ENCODE measurements at places on chromosomes 13 and 19.

DNA sequence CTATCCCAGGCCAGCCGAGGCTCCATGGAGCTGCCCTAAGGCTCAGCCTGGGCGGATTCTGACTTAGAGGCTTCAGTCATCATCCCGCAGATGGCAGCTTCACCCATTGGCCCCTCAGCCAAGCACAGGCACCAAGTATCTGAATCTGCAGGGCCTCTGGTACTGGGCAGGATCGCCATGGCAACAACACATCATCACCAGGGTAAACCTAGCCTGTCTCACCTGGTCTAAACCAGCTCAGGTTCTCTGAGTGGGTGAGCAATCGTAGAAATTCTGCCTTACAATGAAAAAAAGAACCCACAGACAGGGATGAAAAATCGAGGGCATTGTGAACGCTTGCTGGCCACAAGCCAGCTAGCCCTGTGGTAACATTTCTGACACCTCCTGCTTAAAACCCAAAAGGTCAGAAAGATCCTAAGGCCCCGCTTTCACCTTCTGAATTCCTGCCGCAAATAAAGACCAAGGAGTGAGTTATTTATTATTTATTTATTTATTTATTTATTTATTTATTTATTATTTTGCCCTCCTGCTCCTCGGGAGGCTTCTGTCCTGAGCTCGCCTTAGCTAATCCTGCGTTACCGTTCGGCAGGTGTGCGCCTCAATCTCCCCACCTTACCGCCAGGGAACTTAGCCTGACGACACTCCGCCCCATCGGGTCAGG lies 12.0 kb upstream of the CEACAM21 start:
- no peak for DNase-seq

- DNase-seq = peak; percentile 98
Observed at GRCh38 chr13:109180905-109181425, 551.6 kb downstream of the MYO16 start.

- DNase-seq = no peak
Observed at GRCh38 chr13:33150662-33151061, 134.4 kb downstream of the KL start.

DNA sequence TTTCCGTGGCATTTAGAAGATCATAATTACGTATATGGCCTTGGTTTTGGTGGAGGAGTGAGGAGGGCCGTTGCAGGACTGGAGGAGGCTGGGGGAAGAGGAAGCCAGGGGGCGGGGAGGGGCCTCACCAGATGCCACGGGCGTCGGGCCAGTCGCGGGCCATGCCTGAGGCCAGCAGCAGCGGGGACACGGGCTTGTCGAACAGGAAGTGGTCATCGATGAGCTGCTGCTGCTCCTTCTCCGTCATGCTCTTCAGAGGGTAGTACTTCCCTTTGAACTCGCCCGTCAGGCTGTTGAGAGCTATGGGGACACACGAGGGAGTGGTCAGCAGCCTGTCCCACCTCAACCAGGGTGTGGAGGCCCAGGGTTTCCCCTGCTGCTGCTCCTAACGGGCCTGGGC lies 11.1 kb downstream of the CKM start:
- no peak for DNase-seq

DNA sequence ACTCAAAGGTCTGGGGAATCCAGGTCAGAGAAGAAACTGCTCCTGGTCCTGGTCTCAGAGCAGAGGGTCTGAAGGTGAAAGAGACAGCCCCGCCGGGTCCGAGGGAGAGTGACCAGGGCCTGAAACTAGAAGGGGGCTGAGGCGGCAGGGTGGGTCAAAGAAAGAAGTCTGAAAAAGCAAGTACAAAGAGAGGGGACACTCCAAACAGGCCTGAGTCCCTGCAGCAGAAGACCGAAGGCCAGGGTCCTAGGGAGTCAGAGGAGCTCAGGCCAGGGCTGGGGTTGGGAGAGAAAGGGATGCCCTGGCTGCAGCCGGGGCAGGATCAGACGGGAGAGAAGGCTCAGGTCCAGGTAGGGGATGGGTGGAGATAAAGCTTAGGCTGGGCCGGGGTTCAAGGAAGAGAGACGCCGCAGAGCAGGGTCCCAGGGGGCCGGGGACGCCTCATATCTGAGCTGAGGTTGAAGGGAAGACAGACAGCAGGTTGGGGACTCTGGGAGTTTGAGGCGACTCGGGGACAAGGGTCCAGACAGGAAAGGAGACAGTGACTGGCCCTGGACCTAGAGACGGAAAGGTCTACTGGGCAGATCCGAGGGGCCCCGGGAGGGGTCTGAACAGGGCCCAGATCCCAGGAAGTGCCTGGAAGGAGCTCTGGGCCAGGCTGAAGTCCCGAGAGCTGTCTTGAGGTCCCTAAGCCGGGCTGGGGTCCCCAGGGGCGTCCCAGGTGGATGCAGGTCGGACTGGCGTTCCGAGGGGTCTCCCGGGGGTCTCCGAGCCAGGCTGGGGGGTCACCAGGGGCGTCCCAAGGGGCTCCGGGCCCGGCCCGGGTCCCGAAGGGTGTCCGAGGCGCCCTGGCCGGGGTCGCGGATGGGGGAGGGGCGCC lies 795 bp downstream of the MLLT1 start:
- DNase-seq = no peak

DNA sequence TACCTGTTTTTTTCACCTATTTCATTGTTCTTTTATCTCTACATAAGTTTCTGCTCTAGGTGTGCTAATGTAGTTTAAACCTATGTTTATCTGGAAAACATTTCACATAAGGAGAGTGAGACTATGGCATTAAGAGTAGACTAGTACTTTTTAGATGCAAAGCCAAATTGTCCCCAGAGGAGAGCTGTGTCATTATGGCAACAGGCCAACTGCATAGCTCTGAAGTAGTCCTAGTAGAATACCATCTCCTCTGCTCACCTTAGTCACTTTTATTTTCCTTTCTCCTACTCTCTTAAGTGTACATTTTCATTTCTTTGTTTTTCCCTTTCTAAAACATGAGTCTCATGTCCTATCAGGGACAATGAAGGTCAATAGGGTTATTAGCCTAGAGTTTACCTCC lies 123.1 kb downstream of the ITGBL1 start:
- DNase-seq = no peak

DNA sequence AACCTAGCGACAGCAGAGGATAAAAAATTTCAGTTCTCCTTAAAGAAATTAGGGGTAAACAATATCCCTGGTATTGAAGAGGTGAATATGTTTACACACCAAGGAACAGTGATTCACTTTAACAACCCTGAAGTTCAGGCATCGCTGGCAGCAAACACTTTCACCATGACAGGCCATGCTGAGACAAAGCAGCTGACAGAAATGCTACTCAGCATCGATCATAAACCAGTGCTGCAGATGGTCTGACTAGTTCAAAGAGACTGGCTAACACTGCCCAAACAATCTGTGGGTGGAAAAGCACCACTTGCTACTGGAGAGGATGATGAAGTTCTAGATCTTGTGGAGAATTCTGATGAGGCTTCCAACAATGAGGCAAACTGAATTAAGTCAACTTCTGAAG lies 19.9 kb upstream of the ACOD1 start:
- no peak for DNase-seq

- DNase-seq = peak; percentile 84
Observed at GRCh38 chr13:43804461-43805070, 17.8 kb upstream of the ENOX1 start.

DNA sequence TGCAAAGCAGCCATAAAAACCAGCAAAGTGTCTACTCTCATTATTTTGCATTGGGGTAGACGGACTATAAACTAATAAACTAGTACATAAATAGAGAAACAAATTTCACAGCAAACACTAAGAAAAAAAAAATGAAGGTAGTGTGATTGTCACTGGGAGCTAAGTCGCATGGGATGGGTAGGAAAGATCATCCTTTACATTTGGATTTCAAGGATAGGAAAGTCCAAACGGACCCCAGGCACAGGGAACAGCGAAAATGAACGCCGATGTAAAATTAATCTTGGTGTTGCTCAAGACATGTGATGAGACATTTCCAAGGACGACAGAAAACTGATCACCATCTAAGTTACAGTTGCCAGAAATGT lies 690 bp upstream of the SGTA start:
- no peak for DNase-seq

- DNase-seq = no peak
Observed at GRCh38 chr13:31625115-31625514, 114.2 kb upstream of the RXFP2 start.

DNA sequence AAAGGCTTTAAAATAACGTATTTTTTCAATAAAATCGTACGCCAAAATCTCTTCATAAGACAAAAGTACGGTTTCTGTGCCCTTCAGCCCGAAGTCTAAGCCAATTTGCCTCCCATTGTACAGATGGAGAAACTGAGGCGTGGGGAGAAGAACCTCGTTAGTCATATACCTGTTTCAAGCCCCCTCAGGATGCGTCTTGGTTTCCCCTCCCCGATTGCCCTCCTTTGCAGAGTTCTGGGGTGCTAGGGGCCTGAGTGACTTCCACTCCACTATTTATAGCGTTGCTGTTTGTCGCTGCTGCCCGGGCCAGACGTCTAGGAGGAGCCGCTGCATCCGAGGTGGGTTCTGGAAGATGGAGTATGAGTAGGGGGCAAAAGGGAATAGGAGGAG lies 2.3 kb upstream of the LTBP4 start:
- DNase-seq = no peak

- DNase-seq = no peak
Observed at GRCh38 chr13:60924856-60925255, 490.8 kb downstream of the PCDH20 start.

Measured in choroid plexus epithelial cell (primary cell).